ENCODE measurements at places on chromosomes 5 and 9. TPM values are rescaled to one million over a fixed set of nuclear protein-coding genes. Genes with fewer than 3 reads are reported as not detected.

- no peak for DNase-seq
- H3K36me3 ChIP-seq: no peaks in the 10 kb centered on the region
- H3K27me3 ChIP-seq: peaks cover 54% of the 10 kb centered on the region
- H3K4me1 ChIP-seq: no peaks in the 10 kb centered on the region
- no peak overlapping the region for H3K4me3 ChIP-seq
- H3K27ac ChIP-seq: no peak overlapping the region
These were observed 292.9 kb downstream of the NSG2 start for GRCh38 chr5:174338185-174339010.

- no peaks in the 10 kb centered on the region for H3K27me3 ChIP-seq
- no peak overlapping the region for H3K4me3 ChIP-seq
- no peak for DNase-seq
- H3K27ac ChIP-seq: no peak overlapping the region
These were observed 41.0 kb downstream of the FGD3 start for GRCh38 chr9:92988215-92988768.

DNA sequence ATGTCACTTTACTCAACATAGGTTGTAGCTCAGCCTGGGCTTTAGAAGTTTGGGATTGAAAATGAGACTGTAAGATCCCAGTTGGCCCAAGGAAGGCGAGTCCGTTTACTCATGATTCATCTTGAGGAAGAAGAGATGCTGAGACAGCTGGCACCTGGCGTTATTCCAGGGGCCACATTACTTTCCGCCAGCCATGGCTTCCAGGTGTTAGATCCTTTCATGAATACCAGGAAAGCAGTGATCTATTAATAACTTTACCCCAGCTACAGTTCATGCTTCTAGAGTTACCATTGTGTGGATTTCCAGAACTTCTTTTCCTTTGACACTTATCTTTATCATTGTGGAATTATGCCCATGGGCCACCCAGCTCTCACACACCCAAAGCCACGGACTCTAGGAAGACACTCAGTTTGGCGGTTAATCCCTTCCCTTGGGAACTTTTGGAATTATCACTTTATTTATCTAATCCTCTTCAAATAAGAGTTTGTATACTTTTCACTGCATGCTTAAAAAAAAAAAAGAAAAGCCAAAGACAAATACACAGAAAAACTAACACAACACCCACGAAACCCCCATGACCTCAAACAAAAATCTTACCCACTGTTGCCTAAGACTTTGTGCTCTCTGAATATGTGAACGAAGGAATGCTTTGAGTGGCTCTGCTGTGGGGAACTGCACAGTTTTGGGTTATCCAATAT, 26.9 kb downstream of the RAI14 start:
- H3K27me3 ChIP-seq: no peaks in the 10 kb centered on the region
- no peak overlapping the region for H3K27ac ChIP-seq
- no peak for DNase-seq
- no peaks in the 10 kb centered on the region for H3K36me3 ChIP-seq

DNA sequence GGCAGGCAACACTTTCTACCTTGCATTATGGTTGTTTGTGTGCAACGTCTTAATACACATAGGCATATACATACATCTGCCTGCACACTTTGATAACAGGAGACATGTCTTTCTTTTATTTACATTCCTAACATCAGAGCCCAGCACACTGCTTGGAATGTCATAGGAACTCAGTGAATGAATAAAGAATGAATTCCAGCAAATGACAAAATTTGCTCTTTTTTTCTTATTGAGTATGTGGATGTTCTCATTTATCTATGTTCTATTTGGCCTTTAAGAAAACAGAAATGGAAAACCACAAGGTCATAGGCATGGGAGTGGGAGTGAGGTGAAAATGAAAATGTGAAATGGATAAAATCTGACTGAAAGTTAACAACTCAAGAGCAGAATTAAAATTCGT, 36.3 kb upstream of the PALM2AKAP2 start:
- no peak for DNase-seq
- H3K36me3 ChIP-seq: no peaks in the 10 kb centered on the region
- H3K27ac ChIP-seq: no peak overlapping the region

- no peaks in the 10 kb centered on the region for H3K36me3 ChIP-seq
- H3K27ac ChIP-seq: no peak overlapping the region
- no peak overlapping the region for H3K4me3 ChIP-seq
- no peaks in the 10 kb centered on the region for H3K27me3 ChIP-seq
These were observed 95.8 kb upstream of the RARS1 start for GRCh38 chr5:168390491-168390890.

DNA sequence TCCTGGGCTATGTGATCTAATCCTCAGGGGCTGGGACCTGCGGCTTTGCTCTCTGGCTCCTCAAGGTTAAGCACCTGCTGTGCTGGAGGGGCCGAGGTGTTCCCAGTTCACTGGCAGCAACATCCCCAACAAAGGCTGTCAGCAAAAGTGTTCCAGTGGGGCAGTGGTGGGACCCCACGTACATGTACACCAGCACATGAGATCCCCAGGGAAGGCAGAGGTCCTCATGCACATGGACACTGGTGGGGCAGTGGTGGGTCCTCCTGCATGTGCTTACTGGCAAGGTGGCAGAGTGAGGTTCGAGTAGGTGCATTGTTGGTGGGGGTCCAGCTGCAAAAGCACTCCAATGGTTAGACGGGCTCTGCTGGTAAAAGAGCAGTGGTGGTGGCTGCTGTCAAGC, 255.6 kb upstream of the MPDZ start:
- no peak overlapping the region for H3K27ac ChIP-seq
- H3K36me3 ChIP-seq: no peaks in the 10 kb centered on the region
- H3K4me1 ChIP-seq: no peaks in the 10 kb centered on the region
- H3K27me3 ChIP-seq: no peaks in the 10 kb centered on the region
- DNase-seq: peak; percentile 52
- no peak overlapping the region for H3K4me3 ChIP-seq

- H3K4me3 ChIP-seq: no peak overlapping the region
- no peaks in the 10 kb centered on the region for H3K27me3 ChIP-seq
- peaks cover 33% of the 10 kb centered on the region for H3K4me1 ChIP-seq
- H3K27ac ChIP-seq: no peak overlapping the region
- no peak for DNase-seq
These were observed 62.8 kb downstream of the NTNG2 start for GRCh38 chr9:132224645-132225044.

GRCh38 chr5:170745481-170746071, 37.9 kb upstream of the GABRP start:
- DNase-seq: no peak
- no peaks in the 10 kb centered on the region for H3K4me1 ChIP-seq
- peaks cover 47% of the 10 kb centered on the region for H3K27me3 ChIP-seq
- H3K27ac ChIP-seq: no peak overlapping the region
- H3K36me3 ChIP-seq: no peaks in the 10 kb centered on the region

GRCh38 chr5:40775846-40776657, 20.3 kb upstream of the TTC33 start:
- no peaks in the 10 kb centered on the region for H3K27me3 ChIP-seq
- no peak for DNase-seq
- H3K4me3 ChIP-seq: no peak overlapping the region
- H3K36me3 ChIP-seq: no peaks in the 10 kb centered on the region
- H3K4me1 ChIP-seq: peaks cover 31% of the 10 kb centered on the region

DNA sequence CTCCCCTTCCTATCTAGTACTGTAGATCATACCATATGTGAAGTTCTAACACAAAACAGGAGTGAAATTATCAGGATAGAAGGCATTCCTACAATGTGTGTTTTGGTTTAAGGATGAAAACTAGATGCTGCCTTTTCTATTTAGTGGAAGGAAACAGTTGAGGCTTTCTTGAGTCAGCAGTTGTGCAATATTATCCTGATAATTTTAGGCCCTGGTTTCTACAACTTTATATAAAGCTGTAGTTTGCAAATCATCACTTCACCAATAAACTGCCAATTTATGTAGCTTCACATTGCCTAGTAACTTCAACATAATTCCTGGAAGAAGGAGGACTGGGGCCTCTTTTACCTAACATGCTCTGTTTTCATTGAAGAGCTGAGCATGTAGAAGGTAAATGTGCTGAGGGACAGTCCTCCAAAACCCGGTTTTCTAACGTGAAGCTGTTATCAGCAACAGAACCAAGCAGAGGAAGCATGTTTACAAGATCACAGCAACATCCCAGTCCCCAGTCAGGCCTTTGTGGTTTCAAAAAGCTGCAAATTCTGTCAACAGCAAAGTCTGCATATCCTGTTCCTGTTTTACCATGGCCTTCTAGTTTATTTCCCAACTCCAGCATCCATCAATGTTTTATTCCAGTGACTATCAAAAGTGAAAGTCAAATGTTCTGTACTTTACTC, 513.4 kb upstream of the MEF2C start:
- peak overlapping the region; percentile 88 for H3K27ac ChIP-seq
- peaks cover 31% of the 10 kb centered on the region for H3K4me1 ChIP-seq
- H3K27me3 ChIP-seq: no peaks in the 10 kb centered on the region
- H3K4me3 ChIP-seq: no peak overlapping the region
- no peak for DNase-seq

- no peaks in the 10 kb centered on the region for H3K36me3 ChIP-seq
- no peak overlapping the region for H3K27ac ChIP-seq
- no peak for DNase-seq
- H3K4me3 ChIP-seq: no peak overlapping the region
- H3K27me3 ChIP-seq: no peaks in the 10 kb centered on the region
These were observed 769.0 kb upstream of the RGMB start for GRCh38 chr5:98004463-98004862.

- no peaks in the 10 kb centered on the region for H3K4me1 ChIP-seq
- no peaks in the 10 kb centered on the region for H3K36me3 ChIP-seq
- no peak for DNase-seq
- no peak overlapping the region for H3K4me3 ChIP-seq
- H3K27me3 ChIP-seq: no peaks in the 10 kb centered on the region
- no peak overlapping the region for H3K27ac ChIP-seq
These were observed 75.2 kb upstream of the FBXL7 start for GRCh38 chr5:15424769-15425168.

- no peak for DNase-seq
- H3K27me3 ChIP-seq: no peaks in the 10 kb centered on the region
- H3K36me3 ChIP-seq: peaks cover 7% of the 10 kb centered on the region
These were observed 45.6 kb upstream of the FCN2 start for GRCh38 chr9:134834957-134835419.

DNA sequence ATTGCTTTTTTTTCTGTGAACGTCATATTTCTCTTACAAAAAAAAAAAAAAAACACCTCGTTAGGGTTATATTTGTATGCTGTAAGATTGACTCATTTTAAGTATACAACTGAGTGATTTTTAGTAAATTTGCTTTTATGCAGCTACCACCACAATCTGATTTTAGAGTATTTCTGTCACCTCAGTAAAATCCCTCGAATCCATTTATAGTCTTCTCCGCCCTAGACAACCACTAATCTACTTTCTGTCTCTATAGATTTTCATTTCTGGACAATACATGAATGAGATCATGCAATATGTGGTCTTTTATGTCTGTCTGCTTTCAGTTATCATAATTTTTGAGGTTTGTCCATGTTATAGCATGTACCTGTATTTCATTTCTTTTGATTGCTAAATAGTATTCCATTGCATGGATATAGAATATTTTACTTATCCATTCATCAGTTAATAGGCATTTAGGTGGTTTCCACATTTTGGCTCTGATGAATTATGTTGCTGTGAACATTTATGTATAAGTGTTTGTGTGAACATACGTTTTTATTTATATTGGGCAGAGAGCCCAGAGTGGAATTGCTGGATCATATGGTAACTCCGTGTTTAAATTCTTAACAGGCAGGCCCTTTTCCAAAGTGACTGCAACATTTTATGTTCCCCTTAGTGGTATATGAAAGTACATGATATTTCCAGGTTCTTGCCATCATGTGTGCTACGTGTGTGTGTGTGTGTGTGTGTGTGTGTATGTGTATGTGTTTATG, 171.4 kb downstream of the SGCD start:
- no peaks in the 10 kb centered on the region for H3K27me3 ChIP-seq
- no peak overlapping the region for H3K4me3 ChIP-seq
- no peak for DNase-seq
- H3K36me3 ChIP-seq: no peaks in the 10 kb centered on the region
- no peak overlapping the region for H3K27ac ChIP-seq
- H3K4me1 ChIP-seq: no peaks in the 10 kb centered on the region

Gene GAPVD1
- 61.9 TPM for total RNA-seq

Gene FAM219A
- total RNA-seq: 24.2 TPM

All from spleen (tissue), 13 donors.